ENCODE measurements at places on chromosomes 1 and 21.
A peak's percentile ranks its signal among the peaks of the same experiment; 100 is the strongest.

DNA sequence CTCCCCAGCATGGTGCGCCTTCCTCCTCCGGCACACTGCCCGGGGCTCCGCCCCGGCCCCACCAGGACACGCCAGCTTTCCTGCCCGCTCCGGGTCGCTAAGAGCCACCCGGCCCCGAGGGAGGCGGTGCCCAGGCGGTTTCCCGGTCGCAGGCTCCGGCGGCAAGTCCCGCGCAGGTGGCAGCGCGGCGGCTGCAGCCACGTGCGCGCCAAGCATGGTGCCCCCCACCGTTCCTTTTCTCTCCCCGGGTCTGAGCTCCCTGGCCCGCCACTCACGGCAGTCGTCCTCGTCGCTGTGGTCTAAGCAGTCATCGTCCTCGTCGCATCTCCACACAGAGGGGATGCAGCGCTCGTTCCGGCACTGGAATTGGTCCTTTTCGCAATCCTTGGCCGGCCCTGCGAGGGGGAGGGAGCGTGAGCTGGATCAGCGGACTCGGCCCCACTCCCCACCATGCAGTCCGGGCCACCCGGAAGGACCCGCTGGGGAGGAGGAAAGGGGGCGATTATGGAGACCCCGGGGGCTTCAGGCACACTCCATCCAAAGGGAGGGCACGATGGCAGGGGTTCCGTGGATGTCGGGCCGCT is 1.2 kb downstream of the LRP8 start:
- peak overlapping the region; percentile 52 for H3K27ac ChIP-seq
- DNase-seq, result no peak
- H3K27me3 ChIP-seq, result no peaks in the 10 kb centered on the region
- H3K4me1 ChIP-seq, result peaks cover 19% of the 10 kb centered on the region

GRCh38 chr21:14842601-14843000 is 222.2 kb downstream of the NRIP1 start:
- no peak overlapping the region for H3K4me3 ChIP-seq
- no peaks in the 10 kb centered on the region for H3K36me3 ChIP-seq
- H3K4me1 ChIP-seq, result no peaks in the 10 kb centered on the region
- no peak for DNase-seq
- no peak overlapping the region for H3K27ac ChIP-seq

DNA sequence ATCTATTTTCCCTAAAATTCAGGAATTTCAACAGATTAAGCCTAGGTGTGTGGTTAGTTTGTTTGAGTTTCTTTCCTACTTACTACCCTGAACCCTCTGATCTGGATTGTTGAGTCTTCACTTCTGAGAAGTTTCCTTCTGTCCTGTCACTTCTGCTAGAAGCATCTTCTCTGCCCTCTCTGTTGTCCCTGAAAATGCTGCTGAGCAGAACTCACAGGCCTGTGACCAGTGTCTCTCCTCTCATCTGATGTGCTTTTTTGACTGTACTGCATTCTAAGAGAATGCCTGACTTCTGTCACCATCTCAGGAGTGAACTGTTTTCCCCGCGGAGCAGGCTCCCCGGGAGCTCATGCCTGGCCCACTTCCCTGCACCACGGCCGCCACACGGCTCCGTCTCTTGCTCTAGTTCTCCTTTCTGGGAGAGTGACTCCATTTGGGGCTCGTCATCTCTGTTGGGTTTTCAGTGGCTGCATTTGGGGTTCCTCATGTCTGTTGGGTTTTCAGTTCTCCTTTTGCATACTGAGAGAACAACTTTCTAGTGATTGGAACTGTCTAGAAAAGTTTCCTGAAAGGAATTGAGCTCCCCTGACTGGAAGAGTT is 77.9 kb downstream of the POFUT2 start:
- no peaks in the 10 kb centered on the region for H3K4me1 ChIP-seq
- no peak for DNase-seq
- no peak overlapping the region for H3K4me3 ChIP-seq
- peaks cover 37% of the 10 kb centered on the region for H3K36me3 ChIP-seq
- H3K27ac ChIP-seq, result no peak overlapping the region
- no peaks in the 10 kb centered on the region for H3K27me3 ChIP-seq

GRCh38 chr1:92858564-92859399 is 26.9 kb downstream of the RPL5 start:
- peak overlapping the region; percentile 53 for H3K4me3 ChIP-seq
- DNase-seq, result peak; percentile 12

DNA sequence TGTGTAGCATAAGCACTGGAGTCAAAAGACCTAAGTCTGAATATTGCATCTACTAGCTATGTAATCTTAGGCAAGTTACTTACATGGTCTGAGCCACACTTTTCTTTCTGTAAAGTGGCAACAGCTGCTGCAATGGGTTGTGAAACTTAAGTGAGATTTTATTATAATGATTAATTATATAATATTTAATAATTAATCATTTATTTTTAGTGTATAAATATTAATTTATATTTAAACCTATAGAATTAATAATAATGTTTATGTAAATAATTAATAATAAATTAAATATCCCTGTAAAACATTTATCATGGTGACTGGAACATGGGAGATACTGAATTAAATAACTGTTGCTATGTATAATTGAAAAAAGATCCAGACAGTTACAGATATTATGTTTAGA is 180.3 kb downstream of the LRRC40 start:
- no peaks in the 10 kb centered on the region for H3K4me1 ChIP-seq
- no peak for DNase-seq

GRCh38 chr1:42982641-42983040 is 24.0 kb upstream of the SLC2A1 start:
- H3K4me3 ChIP-seq, result no peak overlapping the region
- no peak overlapping the region for H3K27ac ChIP-seq
- DNase-seq, result no peak
- no peaks in the 10 kb centered on the region for H3K4me1 ChIP-seq
- no peaks in the 10 kb centered on the region for H3K27me3 ChIP-seq
- no peaks in the 10 kb centered on the region for H3K36me3 ChIP-seq

GRCh38 chr1:41232305-41232704 is 9.8 kb downstream of the SCMH1 start:
- no peak overlapping the region for H3K4me3 ChIP-seq
- no peaks in the 10 kb centered on the region for H3K36me3 ChIP-seq
- DNase-seq, result no peak
- H3K4me1 ChIP-seq, result peaks cover 3% of the 10 kb centered on the region
- no peaks in the 10 kb centered on the region for H3K27me3 ChIP-seq
- H3K27ac ChIP-seq, result no peak overlapping the region

GRCh38 chr1:9275567-9276034 is 17.1 kb upstream of the SPSB1 start:
- H3K4me3 ChIP-seq, result no peak overlapping the region
- no peaks in the 10 kb centered on the region for H3K27me3 ChIP-seq
- DNase-seq, result peak; percentile 57
- peaks cover 17% of the 10 kb centered on the region for H3K4me1 ChIP-seq
- H3K27ac ChIP-seq, result no peak overlapping the region
- no peaks in the 10 kb centered on the region for H3K36me3 ChIP-seq

- no peak overlapping the region for H3K4me3 ChIP-seq
- H3K27ac ChIP-seq, result no peak overlapping the region
- H3K4me1 ChIP-seq, result peaks cover 4% of the 10 kb centered on the region
- no peak for DNase-seq
These were observed 54.6 kb upstream of the PRDX6 start for GRCh38 chr1:173422456-173422976.

GRCh38 chr21:19810779-19811178 is 1187.4 kb upstream of the NCAM2 start:
- no peak for DNase-seq
- H3K27me3 ChIP-seq, result no peaks in the 10 kb centered on the region
- H3K4me1 ChIP-seq, result no peaks in the 10 kb centered on the region
- no peak overlapping the region for H3K27ac ChIP-seq
- no peaks in the 10 kb centered on the region for H3K36me3 ChIP-seq

- no peaks in the 10 kb centered on the region for H3K27me3 ChIP-seq
- H3K27ac ChIP-seq, result no peak overlapping the region
- peaks cover 3% of the 10 kb centered on the region for H3K4me1 ChIP-seq
- DNase-seq, result no peak
These were observed 748 bp upstream of the NIPAL3 start for GRCh38 chr1:24414775-24415333.

GRCh38 chr1:183571678-183572268 is 18.5 kb downstream of the NCF2 start:
- H3K36me3 ChIP-seq, result no peaks in the 10 kb centered on the region
- H3K4me1 ChIP-seq, result peaks cover 51% of the 10 kb centered on the region
- H3K27me3 ChIP-seq, result no peaks in the 10 kb centered on the region
- H3K4me3 ChIP-seq, result no peak overlapping the region
- no peak for DNase-seq

DNA sequence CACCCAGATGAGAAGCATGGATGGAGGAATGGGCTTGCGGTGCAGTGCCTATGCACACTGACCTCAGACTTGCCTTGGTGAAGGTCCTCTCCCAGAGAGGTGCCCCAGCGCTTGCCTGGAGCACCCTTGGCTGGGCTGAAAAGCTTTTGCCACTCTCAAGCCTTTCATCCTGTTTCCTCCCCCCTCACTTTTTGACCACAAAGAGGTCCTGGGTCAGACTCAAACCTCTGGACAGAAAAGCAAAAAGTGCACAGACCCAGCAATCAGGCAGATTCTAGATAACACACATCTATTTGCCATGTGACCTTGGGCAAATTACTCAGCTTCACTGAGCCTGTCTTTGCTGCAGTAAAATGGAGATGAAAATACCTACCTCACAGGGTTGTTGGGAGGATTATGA is 7.3 kb downstream of the TMEM35B start:
- no peaks in the 10 kb centered on the region for H3K36me3 ChIP-seq
- H3K27me3 ChIP-seq, result no peaks in the 10 kb centered on the region
- no peaks in the 10 kb centered on the region for H3K4me1 ChIP-seq
- DNase-seq, result no peak

- H3K27me3 ChIP-seq, result no peaks in the 10 kb centered on the region
- no peak overlapping the region for H3K27ac ChIP-seq
- H3K4me1 ChIP-seq, result no peaks in the 10 kb centered on the region
These were observed 144.8 kb upstream of the VANGL1 start for GRCh38 chr1:115496904-115497527.

DNA sequence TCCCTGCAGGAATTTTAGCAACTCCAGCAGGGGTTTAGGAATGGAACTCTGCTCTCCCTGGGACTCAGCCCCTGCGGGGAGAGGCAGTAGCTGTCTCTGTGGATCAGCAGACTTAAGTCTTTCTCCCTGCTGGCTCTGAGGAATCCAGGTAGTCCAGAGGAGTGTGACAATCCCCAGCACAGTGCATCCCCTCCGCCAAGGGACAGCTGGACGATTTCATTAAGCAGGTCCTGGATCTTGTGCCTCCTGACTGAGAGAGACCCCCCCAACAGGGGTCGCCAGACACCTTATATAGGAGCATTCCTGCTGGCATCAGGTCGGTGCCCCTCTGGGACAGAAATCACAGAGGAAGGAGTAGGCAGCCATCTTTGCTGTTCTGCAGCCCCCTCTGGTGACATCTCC is 30.6 kb downstream of the AKT3 start:
- DNase-seq, result no peak
- H3K4me3 ChIP-seq, result no peak overlapping the region
- no peak overlapping the region for H3K27ac ChIP-seq
- no peaks in the 10 kb centered on the region for H3K4me1 ChIP-seq

GRCh38 chr1:145690587-145691558 is 16.3 kb downstream of the PDZK1 start:
- no peaks in the 10 kb centered on the region for H3K4me1 ChIP-seq
- no peak overlapping the region for H3K4me3 ChIP-seq
- no peak for DNase-seq
- no peaks in the 10 kb centered on the region for H3K36me3 ChIP-seq
- H3K27ac ChIP-seq, result no peak overlapping the region

DNA sequence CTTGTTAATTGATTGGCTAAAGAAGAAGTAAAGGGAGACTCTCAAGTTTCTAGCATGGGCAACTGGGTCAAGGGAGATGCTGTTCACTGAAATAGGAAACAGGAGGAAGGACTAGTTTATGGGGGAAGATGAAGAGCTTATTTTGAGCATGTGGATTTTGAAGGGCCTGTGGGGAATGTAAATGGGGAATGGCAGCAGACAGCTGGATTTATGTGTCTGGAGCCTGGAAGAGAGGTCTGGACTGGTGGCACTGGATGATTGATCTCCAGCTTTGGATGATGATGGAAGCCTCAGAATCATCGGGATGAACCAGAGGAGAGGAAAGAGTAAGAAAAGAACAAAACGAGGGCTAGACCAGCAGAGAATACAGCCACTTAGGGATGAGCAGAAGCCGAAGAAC is 54.9 kb upstream of the ENAH start:
- H3K27ac ChIP-seq, result no peak overlapping the region
- H3K4me3 ChIP-seq, result no peak overlapping the region
- no peaks in the 10 kb centered on the region for H3K27me3 ChIP-seq
- H3K4me1 ChIP-seq, result peaks cover 13% of the 10 kb centered on the region
- H3K36me3 ChIP-seq, result no peaks in the 10 kb centered on the region

DNA sequence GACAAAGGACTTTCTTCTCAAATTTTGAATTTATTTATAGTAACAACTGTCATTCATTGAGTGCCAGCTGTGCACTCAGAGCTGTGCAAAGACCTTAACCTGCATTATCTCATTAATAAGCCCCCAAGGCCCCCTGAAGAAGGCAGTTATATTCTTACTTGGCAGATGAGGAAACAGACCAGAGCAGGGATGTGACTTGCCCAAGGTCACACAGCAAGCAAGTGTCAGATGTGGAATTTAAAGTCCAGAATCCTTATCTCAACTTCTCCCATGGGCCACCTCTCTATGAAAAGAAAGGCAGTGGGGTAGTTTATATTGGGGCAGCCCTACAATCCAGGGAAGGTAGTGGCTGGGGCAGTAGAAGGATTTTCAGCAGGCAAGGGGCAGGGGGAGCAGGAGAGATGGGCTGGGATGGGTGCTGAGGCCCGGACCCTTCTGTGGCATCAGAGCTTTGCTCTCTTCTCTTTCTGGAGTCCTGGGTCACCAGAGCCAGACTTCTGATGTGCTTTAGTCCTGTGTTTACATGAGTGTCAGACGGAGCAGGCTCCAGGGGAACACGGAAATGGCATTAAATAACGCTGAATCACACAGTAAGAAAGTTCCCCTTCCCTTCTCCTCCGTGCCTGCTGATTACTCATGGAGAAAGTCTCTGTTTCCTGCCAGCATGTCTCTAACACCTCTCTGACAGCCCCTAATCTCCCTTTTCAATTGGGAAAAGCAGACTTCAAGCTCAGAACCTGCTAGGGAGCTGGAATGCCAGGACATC is 39.5 kb downstream of the EPHB2 start:
- peak; percentile 50 for DNase-seq
- no peak overlapping the region for H3K4me3 ChIP-seq
- H3K36me3 ChIP-seq, result no peaks in the 10 kb centered on the region
- H3K27ac ChIP-seq, result peak overlapping the region; percentile 74
- no peaks in the 10 kb centered on the region for H3K27me3 ChIP-seq

Measured in thoracic aorta (tissue), 2 donors.